GOT3 (cell line): ENCODE measurements at places on chromosomes 7 and 10.

DNA sequence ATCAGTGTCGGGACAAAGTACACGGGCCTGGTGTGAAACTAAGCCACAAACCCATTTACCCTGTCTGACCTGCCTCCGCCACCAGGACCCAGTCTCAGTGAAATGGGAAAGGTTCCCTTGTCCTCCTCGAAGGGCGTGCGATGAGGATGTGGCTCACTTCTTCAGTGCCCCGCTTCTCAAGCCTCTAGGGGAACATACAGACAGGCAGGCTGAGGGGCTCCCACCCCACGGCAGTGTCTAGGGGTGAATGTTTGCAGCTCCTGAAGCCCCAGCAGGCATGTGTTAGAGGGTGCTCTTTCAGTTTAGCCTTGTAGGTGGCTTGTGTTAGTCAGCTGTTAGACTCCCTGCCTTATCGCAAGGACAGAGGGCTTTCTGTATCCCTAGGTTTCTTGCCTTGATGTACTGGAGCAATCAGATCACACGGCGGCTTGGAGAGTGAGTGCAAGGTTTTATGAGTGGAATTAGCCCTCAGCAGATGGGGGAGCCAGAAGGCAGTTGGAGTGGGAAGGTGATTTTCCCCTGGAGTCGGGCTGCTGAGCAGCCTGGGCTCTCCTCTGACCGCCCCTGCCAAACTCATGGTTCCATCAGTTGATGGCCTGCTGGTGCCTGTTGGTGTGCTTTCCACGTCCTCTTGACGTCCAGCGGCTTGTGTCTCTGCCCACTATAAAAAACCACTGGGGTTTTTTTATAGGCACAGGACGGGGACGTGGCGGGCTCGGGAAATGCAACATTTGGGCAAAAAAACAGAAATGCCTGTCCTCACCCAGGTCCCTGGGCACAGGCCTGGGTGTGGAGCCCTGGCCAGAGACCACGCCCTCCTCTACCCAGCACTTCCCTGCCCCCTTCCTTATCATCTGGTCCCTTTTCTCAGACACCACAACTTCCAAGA, 759 bp downstream of the NUDT1 start:
- DNase-seq, result no peak

DNA sequence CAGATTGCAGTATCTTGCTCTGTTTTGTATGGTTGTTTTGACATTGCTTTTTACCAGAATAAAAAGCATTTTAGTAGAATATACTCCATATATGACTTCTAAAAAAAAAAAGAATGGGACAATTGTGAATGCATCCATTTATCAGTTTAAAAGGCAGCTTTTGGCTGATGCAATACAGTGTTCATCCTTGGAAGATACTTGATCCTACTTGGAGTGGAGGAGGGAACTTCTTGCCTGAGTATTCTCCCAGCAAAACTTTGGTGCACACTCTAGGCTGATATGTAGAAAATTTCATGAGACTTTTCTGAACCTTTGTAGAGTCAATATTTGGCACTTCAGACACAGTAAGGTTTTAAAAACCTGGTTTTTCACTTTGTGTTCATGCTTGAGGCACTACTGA, 40.2 kb downstream of the WDR11 start:
- DNase-seq, result no peak

GRCh38 chr10:12237265-12238220, 41.6 kb downstream of the CDC123 start:
- no peak for DNase-seq

GRCh38 chr10:6242089-6242488, 39.4 kb downstream of the PFKFB3 start:
- DNase-seq, result no peak

GRCh38 chr10:51709324-51709972, 10.1 kb upstream of the CSTF2T start:
- no peak for DNase-seq

- DNase-seq, result no peak
Observed at GRCh38 chr7:11341285-11341944, 367.7 kb downstream of the PHF14 start.

GRCh38 chr7:88586219-88586618, 173.3 kb upstream of the ZNF804B start:
- no peak for DNase-seq

DNA sequence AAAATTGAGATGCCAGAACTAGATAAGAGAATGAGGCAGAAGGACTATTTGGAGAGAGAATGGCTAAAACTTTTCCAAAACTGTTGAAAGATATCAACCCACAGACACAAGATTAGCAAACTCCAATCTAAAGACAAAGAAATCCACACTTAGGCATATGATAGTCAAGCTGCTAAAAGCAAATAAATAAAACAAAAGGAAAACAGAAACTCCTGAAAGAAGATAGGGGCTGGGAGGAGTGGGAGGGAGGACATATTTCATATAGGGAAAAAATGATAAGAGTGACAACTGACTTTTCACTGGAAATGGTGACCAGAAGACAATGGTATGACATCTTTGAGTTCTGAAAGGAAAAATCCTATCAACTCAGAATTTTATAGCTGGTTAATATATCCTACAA, 105.4 kb upstream of the ADO start:
- DNase-seq, result no peak

DNA sequence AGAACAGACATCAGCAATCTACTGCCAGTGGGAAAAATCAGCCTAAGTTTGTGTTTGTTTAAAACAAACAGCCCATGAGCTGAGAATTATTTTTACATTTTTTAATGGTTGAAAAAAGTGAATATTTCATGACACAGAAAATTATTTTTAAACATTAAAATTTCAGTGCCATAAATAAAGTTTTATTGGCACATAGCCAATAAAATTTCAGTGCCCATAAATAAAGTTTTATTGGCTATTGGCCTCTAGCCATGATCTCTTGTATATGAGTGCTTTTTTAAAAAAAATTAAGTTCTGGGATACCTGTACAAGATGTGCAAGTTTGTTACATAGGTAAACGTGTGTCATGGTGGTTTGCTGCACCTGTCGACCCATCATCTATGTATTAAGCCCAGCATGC, 305.9 kb downstream of the HPSE2 start:
- DNase-seq, result no peak

DNA sequence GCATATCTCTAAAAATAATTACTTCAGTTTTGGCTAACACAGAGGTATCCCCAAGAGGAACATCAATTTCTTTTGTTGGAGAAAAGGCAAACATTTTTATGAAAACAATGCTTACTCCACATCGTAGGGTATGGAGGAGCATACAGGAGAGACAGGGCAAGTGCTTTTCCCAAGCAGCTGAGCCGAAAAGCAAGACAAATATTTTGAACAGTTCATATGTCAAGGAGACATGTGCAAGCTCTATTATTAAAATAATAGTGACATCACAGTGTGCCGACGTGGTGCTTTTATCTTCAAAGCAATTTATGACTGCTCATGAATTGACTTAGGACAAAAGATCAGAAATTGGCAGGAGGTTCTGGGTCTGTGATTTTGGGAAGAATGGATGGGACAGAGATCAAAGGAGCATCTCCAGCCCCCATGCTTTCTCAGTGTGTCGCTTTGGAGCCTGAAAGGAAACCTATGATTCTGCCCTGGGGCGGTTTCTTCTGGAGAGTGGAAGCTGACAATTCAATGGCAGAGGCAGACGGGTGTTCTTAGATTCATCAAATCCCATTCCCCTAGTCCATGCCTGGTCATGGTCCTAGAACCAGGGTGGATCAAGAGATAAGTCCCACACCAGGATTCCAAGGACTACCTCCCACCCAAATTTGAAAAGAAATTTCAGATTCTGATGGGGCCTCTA, 97.1 kb downstream of the JCAD start:
- no peak for DNase-seq

GRCh38 chr10:68075550-68076004, 494 bp upstream of the HERC4 start:
- no peak for DNase-seq

DNA sequence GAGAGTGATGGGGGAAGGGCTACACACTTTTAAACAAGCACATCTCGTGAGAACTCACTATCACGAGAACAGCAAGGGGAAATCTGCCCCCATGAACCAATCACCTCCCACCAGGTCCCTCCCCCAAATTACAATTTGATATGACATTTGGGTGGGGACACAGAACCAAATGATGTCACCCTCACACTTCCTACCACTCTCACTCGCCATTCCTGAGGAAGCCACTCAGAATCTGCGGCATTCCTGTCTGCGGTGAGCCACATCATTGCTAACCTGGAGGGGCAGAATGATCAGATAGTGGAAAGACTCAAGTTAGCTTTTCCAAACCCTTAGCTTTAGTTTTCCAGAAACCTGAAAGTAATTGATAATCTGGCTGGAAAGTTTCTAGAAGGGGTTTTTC, 66.9 kb downstream of the MYO3A start:
- no peak for DNase-seq

GRCh38 chr10:13613519-13613918, 26.8 kb downstream of the PRPF18 start:
- DNase-seq, result no peak

DNA sequence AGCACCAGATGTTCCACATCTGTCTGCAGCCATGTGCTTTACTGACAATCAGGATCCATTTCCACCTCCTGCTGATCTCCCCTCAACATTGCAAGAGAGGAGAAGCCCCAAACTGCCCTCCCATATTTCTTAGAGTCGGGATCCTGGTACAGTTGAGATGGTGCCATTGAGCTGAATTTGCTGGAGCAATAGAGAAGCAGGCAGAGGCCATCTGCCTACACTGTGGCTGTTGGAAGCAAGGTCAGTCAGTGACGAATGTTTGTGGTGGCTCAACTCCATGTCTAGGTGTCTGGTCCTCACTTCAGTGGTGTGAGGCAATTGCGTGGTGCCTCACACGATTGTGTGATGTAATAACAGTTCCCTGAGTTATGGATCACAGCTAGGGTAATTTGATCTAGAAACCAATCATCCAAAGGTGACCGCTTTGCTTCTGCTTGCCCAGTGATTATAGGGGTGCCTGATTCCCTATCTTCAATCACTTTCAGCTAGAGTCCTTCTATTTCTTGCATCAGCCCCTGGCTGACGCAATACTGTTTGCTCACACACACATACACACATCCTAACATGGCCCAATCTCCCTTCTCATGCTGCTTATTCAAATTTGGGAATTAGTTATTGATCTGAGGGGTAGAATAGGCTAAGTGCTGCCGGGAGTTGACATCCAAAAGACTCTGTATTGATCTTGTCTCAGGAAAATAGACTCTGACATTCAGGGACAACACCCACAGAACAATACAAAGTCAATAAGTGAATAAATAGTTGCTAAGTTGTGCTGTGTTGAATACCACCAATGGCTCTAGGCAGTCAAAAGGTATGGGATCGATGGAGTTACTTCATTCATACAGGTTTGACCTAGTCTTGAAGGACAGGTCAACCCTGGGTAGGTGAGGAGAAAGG, 46.1 kb upstream of the SLC35B4 start:
- DNase-seq, result no peak

DNA sequence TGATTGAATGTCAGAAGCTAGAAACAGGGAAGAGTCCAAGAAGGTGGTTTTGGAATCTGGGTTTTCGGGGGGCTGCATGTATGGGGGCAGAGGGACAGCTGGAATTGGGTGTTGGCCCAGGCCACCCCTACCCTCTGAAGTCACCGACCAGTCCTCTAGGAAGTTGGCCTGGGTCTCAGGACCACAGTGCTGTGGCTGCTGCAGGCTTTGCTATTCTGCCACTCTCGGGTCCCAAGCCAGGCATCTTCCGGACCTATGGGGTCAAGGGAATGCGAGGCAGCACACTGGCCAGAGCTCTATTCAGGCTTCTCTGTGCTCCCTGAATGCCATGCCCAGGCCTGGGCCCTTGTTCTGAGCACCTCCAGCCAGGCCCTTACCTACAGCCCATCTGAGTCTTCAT, 13.2 kb downstream of the FGF8 start:
- DNase-seq, result no peak

DNA sequence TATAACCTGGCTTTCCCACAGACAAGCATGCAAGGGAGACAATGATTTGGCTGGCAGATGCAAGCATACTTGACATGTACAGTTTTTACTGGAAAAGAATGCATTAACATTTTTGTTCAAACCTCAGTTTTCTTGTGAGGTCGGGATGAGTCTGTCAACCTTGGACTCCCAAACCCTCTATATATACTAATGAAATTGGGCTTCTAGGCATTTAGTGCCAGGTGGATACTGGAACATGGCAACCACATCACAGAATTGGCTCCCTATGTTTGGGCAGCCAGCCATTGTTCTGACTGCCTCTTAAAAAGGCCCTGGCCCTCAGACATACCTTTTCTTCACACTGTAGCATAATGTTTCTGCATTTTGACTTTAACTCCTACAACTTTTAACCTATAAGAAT, 39.1 kb downstream of the CDK6 start:
- no peak for DNase-seq

GRCh38 chr10:3271354-3272115, 99.0 kb upstream of the PITRM1 start:
- DNase-seq, result no peak

DNA sequence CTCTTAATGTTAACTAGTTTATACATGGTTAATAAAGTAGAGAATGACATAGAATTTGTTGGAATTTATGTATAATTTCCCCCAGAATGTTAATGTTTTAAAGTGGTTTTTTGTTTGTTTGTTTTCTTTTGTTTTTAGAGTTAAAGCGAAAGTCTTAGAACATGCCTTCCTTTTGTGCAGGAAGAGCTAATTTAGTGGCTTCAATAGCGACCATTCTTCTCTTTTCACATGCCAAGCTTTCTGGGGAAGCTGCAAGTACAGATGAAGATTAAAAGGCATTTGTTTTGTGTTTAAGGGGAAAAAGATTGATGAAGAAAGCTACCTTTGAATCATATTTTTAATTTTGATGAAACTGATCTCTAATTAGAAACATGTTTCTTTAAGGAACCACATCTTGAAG, 256.3 kb upstream of the CSTF2T start:
- no peak for DNase-seq

DNA sequence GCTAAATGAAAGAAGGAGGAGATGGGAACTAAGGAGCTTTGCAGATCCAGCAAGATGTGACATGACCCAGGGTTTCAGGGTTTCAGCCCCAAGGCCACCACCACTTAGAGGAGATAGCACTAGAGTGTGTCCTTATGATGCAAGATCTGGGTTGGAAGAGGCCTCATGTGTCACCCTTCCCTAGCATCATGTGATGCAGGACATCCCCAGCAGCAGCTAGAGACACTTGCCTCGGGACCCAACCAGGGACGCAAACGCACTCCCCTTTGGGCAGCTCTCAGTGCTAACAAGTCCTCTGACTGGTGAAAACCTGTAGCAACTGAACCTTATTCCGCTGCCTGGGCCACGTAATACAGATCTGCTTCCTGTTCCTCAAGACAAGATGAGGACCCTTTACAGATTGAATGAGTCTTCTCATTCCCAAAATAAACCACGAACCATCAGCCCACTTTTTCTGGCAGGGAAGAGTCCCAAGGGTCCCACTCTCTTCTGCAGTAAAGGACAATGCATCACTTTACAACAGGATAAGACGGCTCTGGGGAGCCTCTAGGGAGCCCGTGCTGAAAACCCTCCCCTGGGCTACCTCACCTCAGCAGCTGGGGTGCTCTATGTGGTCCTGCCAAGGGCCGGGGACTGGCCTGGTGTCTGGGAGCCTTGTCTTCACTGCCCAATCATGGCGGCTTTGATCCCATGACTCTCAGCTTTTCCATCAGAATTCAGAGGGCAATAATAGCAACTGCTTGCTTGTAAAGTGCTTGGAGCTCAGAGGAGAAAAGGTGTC, 44.8 kb upstream of the GDF10 start:
- no peak for DNase-seq

GRCh38 chr7:88111140-88111743, 108.6 kb downstream of the SRI start:
- DNase-seq, result no peak
